ENCODE measurements at places on chromosomes 16 and 17.

DNA sequence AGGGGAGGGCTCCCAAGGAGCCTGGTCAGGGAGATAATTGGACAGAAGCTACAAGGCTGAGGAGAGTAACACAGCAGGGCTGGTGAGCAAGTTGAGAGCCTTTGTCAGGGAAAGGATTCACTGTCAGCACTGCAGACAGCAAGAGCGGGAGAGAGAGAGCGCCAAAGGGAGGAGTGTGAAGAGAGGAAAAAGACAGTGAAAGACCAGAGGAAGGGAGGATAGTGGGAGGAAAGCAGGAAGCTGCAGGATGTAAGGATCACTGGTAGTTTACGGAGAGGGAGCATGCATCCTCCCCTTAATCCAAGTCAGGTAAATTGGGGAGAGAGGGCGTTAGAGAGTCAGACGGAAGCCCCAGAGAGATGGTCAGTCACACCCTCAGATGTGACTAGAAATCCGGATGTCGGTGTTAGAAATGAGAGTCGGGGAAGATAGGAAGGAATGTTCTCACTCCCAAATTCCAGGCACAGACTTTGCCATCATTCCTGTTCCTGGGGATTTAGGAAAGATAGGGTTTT is 13.8 kb upstream of the SPOP start:
- DNase-seq: peak; percentile 69

GRCh38 chr16:27193300-27193990 is 9.9 kb upstream of the KDM8 start:
- peak; percentile 11 for DNase-seq

- DNase-seq: no peak
Observed at GRCh38 chr16:5428932-5429331, 331.3 kb upstream of the EEF2KMT start.

GRCh38 chr17:53390575-53390974 is 432.2 kb upstream of the KIF2B start:
- no peak for DNase-seq

- no peak for DNase-seq
Observed at GRCh38 chr17:50848711-50849110, 13.3 kb downstream of the WFIKKN2 start.

DNA sequence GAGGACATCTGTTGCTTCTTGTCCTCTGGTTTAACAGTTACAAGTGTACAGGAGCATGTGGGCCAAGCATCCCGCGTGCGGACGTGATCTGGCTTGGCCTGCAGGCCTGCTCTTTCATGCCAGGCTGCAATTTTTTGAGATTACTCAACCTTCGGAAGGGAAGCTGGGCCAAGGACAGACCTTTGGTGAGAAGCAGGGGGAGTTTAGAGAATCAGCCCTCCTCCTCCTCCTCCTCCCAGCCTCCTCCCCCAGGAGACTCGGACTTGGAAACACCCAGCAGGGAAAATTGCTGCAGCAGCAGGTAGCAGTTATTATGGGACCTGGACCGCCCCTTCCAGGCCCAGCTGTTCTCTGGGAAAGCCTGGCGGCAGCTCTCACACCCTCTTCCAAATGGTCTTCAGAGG is 5.1 kb upstream of the KLHL36 start:
- peak; percentile 96 for DNase-seq

DNA sequence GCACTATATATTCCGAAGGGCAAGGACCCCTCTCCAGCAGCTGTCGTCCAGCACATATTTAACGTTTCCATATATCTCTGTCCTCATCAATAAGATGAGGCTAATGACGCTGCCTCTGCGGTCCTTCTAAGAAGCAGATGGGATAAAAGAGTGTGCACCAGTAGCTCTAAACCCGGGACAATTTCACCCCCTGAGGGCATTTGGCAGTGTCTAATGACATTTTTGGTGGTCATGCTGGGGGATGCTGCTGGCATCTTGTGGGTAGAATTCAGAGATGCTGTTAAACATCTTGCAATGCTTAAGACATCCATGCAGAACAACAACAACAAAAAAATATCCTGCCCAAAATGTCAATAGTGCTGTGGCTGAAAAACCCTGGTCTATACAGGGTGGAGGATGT is 372.9 kb downstream of the CDH13 start:
- peak; percentile 49 for DNase-seq

DNA sequence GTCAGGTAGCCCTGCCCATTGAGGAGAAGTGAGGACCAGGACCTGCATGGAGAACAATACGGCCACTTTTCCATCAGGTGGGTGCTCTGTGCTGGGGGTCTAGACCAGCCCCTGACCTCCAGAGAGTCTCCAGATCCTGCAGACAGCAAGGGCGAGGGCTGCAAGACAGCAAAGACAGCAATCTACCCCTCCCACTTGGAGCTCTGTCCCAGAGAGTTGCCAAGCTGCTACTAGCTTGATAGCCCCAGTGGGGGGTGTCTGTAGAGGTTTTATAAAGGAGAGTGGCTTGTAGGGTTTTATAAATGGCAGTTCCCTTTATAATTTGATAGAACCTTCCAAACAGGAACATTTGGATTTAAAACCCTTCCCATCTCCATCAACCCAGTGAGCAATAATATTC is 16.7 kb upstream of the SLFN11 start:
- no peak for DNase-seq

- no peak for DNase-seq
Observed at GRCh38 chr17:740240-741017, 8.0 kb downstream of the TLCD3A start.

GRCh38 chr17:76271669-76272540 is 6.8 kb downstream of the UBALD2 start:
- no peak for DNase-seq

GRCh38 chr16:89707695-89708094 is 6.2 kb upstream of the SPATA2L start:
- DNase-seq: no peak

DNA sequence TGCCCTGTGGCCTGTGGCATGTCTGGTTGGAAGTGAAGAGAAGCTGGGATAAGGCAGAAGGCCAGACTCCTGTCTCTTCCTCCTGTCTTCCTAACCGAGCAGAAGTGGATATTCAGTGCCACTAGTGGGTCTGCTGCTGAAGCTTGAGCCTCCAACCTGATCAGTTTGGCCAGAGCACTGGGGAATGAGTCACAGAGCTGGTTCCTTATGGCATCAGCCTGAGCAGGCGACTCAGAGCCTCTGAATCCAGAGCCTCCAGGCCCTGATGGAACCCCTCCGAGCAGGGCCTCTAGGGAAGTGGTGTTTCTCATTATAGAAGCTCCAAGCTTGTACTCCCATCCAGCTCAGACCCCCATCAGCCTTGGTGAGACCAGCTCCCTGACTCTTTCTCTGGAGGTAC is 2.0 kb downstream of the WSCD1 start:
- peak; percentile 32 for DNase-seq

DNA sequence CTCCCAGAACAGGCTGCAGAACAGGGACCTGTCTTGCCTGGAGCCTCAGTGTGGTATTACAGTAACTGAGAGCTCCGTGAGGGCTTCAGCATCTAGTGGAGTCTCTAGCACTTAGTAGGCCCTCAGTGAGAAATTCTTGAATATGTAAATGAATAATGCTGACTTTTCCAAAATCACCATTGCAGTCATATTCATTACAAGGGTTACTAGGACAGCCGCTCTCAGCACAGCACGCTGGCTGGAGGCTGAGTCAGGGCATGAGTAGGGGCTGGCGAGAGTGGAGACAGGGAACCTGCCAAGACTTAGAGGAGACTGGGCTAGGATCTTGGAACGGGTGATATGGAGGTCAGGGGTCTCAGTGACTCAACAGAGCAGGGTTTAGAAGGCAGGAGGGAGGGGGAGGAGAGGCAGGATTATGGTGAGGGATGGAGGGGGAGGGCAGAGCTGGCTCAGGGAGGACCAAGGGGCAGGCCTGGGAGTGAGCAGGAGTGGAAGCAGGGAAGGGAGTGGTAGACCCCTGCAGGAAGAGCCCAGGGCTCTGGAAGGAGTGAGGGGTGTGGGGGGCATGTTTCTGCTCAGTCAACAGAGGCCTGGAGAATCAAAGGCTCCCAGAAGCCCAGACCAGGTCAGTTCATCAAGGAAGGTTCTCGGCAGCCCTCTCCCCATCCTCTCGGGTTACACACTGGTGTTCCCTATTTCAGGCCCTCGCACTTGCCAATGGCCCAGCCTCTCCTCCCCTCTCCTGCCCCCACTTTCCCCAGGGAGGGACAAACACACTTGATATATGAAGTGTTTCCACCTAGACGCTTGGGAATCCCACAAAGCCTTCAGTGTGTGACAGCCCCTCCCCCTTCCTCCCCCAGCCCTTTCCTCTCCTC is 42.3 kb downstream of the FZD2 start:
- peak; percentile 96 for DNase-seq

- DNase-seq: peak; percentile 28
Observed at GRCh38 chr17:38456031-38456815, 28.0 kb downstream of the ARHGAP23 start.

DNA sequence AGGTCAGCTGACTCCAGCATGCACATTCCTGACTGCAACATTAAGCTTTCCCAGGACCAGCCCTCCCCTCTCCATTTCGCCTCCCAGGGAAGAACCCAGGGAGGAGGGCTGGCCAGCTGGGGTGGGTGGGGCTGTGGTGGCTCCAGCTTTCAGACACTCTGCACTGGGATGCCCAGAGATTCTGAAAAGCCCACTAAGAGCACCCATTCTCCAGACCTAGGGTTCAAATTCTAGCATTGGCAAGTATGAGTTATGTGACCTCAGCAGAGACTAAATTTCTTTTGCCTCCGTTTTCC is 7.8 kb downstream of the DLX3 start:
- DNase-seq: peak; percentile 13

GRCh38 chr16:79862601-79863000 is 262.1 kb upstream of the MAF start:
- no peak for DNase-seq

- DNase-seq: no peak
Observed at GRCh38 chr17:17391668-17392370, 85.0 kb upstream of the MED9 start.

- DNase-seq: peak; percentile 25
Observed at GRCh38 chr16:51337662-51338061, 186.6 kb upstream of the SALL1 start.

- no peak for DNase-seq
Observed at GRCh38 chr17:39239640-39240314, 14.0 kb upstream of the STAC2 start.

DNA sequence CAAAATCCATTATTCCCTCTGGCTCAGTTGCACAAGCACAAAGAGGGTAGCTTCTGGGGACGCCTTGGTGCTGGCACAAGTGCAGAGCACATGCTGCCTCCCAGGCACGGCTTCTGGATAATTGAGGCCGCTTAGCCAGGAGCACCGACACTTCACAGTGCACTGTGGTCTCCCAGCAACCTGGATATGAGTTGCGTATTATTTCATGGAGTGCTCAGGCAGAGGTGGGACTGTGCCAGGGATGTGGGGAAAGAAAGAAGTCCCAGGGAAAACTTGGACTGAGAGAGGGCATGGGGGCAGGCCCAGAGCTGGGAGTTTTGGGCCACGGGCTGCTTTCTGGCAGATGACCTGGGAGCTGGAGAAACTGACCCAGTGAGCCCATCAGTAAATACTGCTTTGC is 37.5 kb downstream of the MPRIP start:
- DNase-seq: no peak

DNA sequence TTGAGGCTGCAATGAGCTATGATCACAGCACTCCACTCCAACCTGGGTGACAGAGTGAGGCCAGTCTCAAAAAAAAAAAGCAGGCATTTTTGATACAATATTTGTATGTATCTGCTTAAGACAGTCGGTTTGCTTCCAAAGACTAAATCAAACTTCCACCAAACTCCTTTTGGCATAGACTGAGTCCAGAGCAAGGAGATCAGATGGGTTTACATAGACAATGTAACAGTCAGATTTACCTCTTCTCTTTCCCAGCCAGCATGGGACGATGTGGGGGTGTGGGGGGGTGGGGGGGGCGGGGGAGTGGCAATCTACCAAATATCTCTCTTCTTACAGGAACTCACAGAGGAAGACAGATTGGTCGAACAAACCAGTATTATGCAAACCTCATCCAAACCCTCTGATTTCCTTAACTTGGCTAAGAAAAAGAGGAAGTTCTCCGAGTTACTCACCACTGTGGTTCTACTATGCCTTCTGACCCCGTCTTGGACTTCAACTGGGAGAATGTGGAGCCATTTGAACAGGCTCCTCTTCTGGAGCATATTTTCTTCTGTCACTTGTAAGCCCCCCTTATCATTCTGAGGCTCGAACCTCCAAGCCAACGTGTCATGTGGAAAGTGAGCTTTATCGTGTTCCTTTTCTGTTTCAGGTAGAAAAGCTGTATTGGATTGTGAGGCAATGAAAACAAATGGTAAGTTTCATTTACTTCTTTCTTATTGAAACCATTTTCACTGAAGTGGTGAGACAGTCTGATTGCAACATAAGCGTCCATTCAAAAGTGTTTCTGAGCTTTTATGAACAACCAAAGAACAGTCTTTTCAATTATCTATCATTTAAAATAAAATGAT is at the start of gene MILR1:
Gene MILR1 (plus strand): TSS at position 451 of the 848 bp plus-strand sequence. CDS start 54 bp downstream, at position 505.
- peak; percentile 76 for DNase-seq

DNA sequence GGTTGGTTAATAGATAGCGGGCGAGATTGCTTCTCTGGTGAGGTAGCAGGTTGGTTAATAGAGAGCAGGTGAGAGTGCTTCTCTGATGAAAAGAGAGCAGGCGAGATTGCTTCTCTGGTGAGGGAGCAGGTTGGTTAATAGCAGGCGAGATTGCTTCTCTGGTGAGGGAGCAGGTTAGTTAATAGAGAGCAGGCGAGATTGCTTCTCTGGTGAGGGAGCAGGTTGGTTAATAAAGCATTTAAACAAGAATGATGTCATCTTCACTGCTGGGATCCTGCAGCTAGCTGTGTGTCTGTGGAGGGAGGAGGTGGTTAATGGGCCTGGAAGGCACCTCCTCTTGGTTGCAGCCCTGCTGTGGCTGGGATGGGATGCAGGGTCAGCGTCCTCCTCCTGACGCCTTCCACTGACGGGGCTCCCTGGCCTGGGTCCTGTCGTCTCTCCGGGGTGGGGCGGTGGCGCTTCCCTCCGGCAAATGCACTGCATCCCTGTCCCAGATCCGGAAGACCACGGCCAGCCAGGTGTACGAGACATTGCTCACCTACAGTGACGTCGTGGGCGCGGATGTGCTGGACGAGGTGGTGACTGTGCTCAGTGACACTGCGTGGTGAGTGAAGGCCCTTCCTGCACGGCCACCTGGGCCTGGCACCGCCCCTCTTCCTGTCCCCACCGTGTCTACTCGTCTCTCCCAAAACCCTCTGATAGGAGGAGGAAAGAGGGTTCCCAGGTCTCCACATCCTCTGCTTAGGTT is 99.2 kb upstream of the ZNF750 start:
- DNase-seq: no peak
